ENCODE measurements at places on chromosomes 5 and 9.

DNA sequence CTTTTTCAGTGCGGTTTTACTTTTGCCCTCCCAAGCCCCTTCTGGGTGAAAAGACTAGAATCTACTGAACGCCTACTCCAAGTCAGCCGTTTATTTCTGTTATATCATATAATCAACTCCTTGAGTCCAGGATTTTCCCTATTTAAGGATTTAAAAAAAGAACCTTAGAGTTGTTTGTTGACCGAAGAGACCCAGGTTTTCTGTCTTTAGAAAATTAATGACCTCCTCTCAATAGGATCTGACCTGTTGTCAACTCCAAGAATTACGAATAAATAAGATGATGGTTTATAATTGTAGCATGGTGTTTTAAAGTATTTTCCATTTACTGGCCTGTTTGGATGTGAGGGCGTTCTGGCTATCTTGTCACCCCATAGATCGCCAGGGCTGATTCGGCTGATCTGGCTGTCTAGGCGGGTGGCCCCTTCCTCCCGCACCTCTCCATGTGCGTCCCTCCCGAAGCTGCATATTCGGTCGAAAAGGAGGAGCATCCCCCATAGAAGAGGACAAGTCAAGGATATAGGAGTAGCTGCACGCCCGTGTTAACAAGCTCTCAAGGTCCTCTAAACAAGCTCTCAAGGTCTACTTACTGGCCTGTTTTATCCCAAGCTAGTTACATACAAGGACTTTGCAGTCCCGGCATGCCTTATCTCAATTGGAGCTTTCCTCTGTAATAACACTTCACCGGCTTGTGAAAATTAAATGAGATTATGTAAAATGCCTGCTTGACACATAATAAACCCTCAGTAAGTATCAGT lies 1.1 kb upstream of the UBAP2 start:
- no peak for DNase-seq

- no peak for DNase-seq
These were observed 7.1 kb upstream of the NANS start for GRCh38 chr9:98049288-98050072.

GRCh38 chr5:372996-373709 lies 51.6 kb downstream of the AHRR start:
- DNase-seq: peak; percentile 57

- DNase-seq: no peak
These were observed 59.1 kb upstream of the NIPAL4 start for GRCh38 chr5:157400741-157401495.

- DNase-seq: no peak
These were observed 26.9 kb downstream of the MRPS30 start for GRCh38 chr5:44835693-44836092.

GRCh38 chr5:36666274-36666673 lies 59.9 kb downstream of the SLC1A3 start:
- DNase-seq: no peak

GRCh38 chr9:109002141-109002540 lies 11.2 kb downstream of the CTNNAL1 start:
- no peak for DNase-seq

- DNase-seq: no peak
These were observed 173.4 kb downstream of the PPP2R2B start for GRCh38 chr5:146704949-146705665.

DNA sequence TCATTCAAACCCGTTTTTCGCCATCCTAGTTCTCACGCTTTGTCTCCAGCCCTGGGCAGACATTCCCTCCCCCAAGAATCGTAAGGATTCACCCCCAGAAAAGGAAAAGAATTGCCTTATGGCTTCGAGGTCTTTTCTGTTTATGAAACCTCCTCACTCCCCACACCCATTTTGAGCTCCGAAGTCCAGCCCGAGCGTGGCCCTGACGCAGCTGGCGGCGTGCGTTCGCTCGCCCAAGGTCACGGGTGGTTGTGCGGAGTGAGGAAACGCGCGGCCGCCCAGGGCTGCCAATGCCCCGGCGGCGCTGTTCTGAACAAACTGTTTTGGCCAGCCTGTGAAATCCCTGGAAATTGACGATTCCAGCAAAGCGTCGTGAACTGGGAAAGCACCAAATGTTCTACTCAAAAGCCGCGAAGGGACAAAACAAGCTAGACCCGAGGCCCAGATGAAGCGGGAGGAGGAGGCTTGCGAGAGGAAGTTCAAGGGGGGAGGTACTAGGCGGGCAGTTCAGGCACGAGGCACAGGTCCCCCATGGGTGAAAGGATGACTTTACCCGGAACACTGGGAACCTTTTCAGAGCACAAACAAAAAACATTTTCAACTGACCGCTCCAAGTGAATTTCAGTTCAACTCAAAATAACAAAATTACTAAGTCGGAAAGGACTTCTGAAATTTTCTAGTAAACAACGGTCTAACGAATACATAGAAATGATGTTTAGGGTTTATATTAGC lies 683 bp upstream of the ZFAND5 start:
- peak; percentile 11 for DNase-seq

DNA sequence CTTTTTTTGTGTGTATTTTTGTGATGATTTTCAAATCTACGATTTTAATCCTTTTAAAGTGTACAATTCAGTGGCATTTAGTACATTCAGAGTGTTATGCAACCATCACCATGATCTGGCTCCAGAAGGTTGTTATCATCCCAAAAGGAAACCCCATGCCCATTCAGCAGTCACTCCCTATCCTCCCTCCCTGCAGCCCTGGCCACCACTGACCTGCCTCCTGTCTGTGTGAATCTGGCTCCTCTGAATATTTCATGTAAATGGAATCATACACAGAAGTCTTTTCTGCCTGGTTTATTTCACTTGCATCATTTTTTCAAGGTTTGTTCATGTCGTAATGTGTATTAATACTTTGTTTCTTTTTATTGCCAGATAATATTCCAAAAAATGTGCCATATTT lies 32.5 kb downstream of the HABP4 start:
- DNase-seq: no peak

- no peak for DNase-seq
These were observed 102.3 kb downstream of the APBA1 start for GRCh38 chr9:69569738-69570451.

DNA sequence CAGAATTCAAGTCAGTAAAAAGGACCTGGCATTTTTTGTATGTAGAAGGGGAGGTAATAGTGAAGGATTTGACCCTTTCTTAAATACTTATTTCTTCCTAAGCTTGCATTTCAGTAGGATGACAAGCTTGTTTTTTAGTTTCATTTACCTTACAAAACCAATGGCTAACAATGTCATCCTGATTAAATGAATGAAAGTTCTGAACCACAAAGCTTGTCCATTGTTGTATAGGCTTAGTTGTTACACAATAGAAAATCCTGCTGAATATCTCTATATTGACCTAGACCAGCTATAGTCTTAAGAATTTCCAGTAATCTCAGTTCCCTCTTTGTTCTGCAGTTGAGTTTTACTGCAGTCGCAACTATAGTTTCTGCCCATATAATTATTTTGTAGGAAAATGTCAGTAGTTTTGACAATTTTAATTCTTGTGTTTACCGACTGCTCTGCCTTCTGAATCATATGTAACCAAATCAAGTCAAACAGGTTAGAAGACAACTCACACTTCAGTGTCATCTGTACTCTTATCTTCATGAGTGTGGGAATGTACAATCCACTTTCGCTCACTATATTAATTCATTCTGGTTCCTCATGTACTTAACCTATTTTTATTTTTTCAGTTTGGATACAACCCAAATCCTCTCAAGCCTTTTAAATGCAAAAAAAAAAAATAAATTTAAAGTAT lies 195.7 kb downstream of the CD180 start:
- DNase-seq: no peak

- no peak for DNase-seq
These were observed 187.9 kb upstream of the NFIL3 start for GRCh38 chr9:91611582-91611981.

GRCh38 chr5:15914638-15915037 lies 265.0 kb downstream of the MARCHF11 start:
- no peak for DNase-seq

DNA sequence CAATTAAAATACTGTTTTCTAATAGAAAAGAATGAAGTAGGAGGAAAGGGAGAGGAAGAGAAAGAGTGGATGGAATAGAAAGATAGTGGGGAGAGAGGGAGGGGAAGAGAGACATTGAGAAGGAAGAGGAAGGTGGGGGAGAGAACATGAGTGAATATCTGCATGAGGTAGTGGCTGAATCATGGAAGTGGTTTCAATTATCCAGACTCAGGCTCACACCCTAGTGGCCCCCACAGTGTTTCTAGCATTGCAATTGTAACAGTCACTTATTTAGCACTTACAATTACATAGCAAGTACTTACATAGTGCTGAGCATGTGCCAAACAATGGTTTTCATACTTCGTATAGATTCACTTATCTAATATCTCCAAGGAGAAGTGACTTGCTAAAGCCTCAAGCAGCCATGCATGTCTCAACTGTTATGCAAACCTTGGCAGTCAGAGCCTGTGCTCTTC lies 72.7 kb downstream of the CAST start:
- DNase-seq: no peak

- no peak for DNase-seq
These were observed 72.6 kb downstream of the FGF1 start for GRCh38 chr5:142613271-142613671.

DNA sequence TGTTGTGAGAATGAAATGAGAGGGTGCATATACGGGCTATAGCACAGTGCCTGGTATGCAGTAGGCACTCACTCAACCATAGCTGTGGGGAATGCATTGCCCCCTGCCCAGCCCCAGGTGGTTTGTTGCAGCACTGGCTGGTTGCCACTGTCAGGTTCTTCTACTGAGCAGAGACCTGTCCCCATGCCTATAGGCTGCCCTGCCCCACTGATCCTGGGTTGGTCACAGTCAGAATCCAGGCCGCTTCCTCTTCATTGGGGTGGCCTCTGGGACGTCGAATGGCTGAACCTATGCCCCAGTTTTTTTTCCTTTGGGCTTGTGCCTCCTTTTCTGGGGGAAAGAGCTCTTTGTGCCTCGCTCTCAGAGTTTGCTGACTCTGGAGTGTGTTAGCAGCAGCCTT lies 74.6 kb downstream of the RGS3 start:
- no peak for DNase-seq

- no peak for DNase-seq
These were observed 12.9 kb downstream of the CLINT1 start for GRCh38 chr5:157845914-157846598.

DNA sequence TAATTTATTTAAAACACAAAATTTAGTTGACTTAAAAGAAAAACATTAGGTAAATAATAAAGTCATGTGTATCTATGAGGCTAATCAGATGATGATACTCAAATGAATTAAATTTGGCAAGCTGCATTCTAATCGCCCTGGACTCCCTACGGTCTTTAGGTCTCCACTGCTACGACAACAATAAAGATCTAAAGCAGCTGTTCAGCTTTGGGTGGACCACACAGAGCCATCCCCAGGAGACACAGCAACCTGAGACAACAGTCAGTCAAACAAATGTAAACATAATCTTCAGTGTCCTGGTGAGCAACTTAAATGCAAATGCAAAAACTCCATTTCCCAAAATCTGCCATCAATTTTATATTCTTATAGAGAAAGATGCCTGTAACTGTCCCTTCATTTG lies 65.5 kb downstream of the MCTP1 start:
- DNase-seq: no peak

DNA sequence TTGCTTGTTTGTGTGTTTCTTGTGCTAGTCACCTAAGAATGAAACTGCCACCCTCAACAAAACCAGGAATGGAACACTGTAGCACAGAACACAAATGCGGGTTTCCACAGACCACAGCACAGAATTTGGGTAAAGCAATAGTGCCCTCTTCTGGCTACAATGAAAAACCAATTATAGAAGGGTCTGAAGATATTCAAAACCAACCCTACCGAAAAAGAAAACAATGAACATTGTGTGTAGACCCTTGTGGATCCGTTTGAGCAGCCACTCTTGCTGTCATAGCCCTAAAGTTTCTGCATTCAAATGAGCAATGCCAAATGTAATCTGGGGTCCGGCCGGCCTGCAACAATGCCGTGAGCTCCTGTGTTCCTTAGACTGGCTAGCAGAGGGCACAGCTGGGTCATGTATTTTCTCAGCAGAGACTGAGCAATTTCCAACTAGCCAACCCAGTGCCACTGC lies 8.3 kb upstream of the ENC1 start:
- no peak for DNase-seq

DNA sequence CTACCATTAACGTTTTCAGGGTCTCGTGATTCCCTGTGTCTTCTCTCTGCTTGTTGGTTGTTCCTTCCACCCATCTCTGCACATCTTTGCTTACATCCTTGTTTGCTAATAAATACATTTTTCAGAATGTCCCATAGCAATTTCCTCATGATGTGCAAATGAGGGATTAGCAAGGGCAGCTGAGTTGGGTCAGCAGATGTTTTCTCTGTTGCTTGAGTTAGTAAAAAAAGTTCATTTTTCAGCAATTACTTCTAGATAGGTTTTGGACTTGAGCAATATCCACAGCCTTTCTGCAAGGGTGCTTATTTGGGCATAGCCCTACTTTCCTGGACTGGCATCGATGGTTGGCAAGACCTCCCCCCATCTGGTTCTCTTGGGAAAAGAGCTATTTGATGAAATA lies 4.8 kb upstream of the TNFSF15 start:
- DNase-seq: no peak

DNA sequence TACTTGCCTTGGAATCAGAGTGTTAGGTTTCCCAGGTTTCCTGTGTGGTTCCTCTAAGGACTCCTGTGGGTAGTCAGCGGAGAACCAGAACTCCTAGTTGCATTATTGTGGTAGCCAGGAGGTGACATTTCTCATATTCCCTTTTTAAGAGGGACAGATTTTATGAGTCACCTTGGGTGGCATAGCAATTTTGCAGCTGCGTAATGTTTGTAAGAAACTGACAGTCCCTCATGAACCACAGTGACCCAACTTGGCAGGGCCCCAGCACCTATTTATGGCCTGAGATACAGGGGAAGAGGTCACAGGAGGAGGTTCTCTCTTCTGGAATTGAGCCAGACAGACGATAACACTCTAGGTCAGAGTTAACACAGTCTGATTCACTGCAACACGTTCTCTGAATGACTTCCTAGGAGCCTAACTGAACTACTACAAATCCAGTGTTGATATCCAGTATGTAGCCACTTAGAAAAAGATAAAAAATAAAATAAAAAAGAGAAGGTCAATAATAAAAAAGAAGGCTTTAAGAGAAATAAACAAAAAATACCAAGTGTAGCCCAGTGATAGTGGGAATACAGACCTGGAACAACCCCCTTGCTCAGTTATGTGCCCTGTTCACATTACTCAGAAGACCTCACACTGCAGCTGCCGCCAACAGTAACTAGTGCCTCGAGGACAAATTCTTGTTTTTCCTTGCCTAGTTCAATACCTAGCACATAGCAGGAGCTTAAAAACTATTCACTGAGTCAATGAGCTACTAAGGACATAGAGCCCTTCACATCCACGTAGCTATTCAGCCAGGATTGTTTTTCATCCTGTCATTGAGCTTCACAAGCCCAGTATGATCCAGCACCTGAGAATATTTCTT lies 50.7 kb upstream of the VLDLR start:
- DNase-seq: peak; percentile 55

GRCh38 chr5:120055858-120056257 lies 408.2 kb upstream of the PRR16 start:
- DNase-seq: no peak

- DNase-seq: no peak
These were observed 70.5 kb upstream of the GFPT2 start for GRCh38 chr5:180423598-180423997.

Measured in NCI-H2081 treated with DMSO at 0.1 percent for 48 hours (cell line).